Naive B cell (primary cell): ENCODE measurements at places on chromosomes 16 and 17.

DNA sequence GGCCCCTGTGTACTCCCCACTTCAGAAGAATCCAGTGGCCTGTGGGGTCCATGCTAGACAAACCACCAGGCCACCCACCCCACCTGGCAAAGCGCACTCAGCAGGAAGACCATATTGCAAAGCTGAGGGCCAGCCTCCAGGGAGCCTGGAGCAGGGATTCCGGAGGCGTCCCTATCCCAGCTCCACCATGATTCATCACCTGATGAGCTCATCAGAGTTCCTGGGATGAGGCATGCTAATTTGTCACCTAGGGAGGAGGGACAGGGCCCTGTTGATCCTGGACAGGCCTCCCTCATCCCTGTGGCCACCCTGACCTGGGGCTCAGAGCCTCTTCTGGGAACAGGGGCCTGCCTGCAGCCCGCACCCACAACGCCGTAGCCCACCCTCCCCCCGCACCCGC is 131.6 kb upstream of the PLCG2 start:
- H3K27me3 ChIP-seq = no peaks in the 10 kb centered on the region
- H3K4me1 ChIP-seq = peaks cover 43% of the 10 kb centered on the region
- DNase-seq = no peak

DNA sequence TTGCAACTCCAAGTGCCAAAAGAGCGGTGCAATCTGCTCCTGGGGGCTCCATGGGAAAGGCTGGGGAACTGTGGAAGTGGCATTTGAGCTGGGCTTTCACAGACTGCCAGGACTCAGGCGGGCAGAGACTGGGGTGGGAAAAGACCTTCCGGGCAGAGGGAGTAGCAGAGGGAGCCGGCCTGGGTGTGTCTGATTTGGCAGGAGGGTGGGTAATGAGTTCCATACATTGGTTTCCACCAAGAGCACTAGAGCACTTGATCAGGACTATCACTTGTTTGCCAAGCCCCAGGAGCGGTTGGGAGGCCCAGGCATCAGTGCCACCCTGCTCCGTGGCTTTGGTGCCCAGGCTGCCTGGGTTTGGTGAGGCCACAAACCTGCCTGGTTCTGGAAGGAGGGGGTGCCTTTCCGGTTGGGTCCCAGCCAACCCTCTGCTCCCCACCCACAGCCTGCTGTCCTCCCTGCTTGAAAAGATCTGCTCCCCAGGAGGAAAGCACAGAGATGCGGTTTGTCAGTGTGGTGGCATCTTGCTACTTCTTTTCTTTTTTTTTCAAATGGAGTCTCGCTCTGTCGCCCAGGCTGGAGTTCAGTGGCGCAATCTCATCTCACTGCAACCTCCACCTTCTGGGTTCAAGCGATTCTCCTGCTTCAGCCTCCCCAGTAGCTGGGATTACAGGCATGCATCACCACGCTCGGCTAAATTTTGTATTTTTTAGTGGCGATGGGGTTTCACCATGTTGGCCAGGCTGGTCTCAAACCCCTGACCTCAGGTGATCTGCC is 3.5 kb upstream of the TRIM47 start:
- peaks cover 21% of the 10 kb centered on the region for H3K27me3 ChIP-seq
- H3K27ac ChIP-seq = no peak overlapping the region
- peaks cover 12% of the 10 kb centered on the region for H3K4me1 ChIP-seq
- no peaks in the 10 kb centered on the region for H3K36me3 ChIP-seq
- no peak overlapping the region for H3K4me3 ChIP-seq

GRCh38 chr17:47873200-47874090 is 22.5 kb upstream of the SP6 start:
- no peak for DNase-seq
- H3K27me3 ChIP-seq = peaks cover 77% of the 10 kb centered on the region
- H3K4me1 ChIP-seq = peaks cover 5% of the 10 kb centered on the region
- H3K27ac ChIP-seq = no peak overlapping the region

DNA sequence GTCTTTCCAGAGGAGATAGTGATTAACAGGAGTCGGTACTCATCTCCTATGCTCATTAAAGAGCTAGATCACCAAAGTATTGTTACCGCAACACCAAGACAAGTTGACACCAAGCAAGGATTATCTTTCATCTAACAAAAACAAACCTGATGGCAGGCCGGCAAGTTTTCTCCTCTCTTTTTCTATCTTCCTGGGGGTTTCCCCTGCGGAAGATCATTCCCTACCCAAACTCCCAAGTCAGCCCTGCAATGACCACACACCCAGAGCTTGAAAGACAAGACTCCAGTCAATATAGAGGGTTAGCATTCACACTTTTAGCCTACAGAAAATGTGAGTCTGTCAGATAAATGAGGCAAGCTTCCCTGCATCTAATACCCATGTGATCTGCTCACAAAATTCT is 312.1 kb downstream of the SOX9 start:
- no peaks in the 10 kb centered on the region for H3K4me1 ChIP-seq
- H3K27ac ChIP-seq = no peak overlapping the region
- H3K4me3 ChIP-seq = no peak overlapping the region
- H3K36me3 ChIP-seq = no peaks in the 10 kb centered on the region
- no peak for DNase-seq
- H3K27me3 ChIP-seq = no peaks in the 10 kb centered on the region

GRCh38 chr16:31016018-31016417 is 5.6 kb upstream of the STX1B start:
- no peak for DNase-seq
- H3K27ac ChIP-seq = no peak overlapping the region
- H3K4me3 ChIP-seq = no peak overlapping the region
- H3K27me3 ChIP-seq = peaks cover 30% of the 10 kb centered on the region
- peaks cover 6% of the 10 kb centered on the region for H3K36me3 ChIP-seq
- peaks cover 18% of the 10 kb centered on the region for H3K4me1 ChIP-seq

GRCh38 chr17:54789101-54789880 is 111.4 kb upstream of the TOM1L1 start:
- no peak for DNase-seq
- H3K4me3 ChIP-seq = no peak overlapping the region
- H3K4me1 ChIP-seq = no peaks in the 10 kb centered on the region
- H3K36me3 ChIP-seq = no peaks in the 10 kb centered on the region
- H3K27ac ChIP-seq = no peak overlapping the region
- H3K27me3 ChIP-seq = no peaks in the 10 kb centered on the region

DNA sequence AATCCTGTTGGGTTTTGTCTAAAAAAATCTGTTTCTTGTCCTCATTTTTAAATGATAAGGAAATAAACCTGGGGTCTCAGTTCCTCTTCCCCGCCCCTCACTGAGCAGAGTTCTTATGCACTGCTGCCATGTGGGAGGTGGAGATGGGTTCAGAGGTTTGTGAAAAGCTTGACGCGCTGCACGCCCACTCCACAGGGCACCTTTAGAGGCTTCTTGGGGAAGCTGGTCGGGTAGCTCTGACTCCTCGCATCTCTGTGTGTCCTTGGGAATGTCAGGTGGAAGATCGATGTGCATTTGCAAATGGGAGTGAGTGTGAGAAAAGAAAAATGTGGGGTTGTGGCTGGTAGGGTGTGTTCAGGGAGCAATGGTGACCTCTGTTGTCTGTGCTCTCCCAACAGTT is 4.7 kb upstream of the ZNHIT3 start:
- DNase-seq = no peak
- peaks cover 4% of the 10 kb centered on the region for H3K36me3 ChIP-seq
- no peak overlapping the region for H3K27ac ChIP-seq
- H3K27me3 ChIP-seq = peaks cover 26% of the 10 kb centered on the region
- peak overlapping the region; percentile 57 for H3K4me3 ChIP-seq
- peaks cover 16% of the 10 kb centered on the region for H3K4me1 ChIP-seq

- H3K4me3 ChIP-seq = no peak overlapping the region
- no peaks in the 10 kb centered on the region for H3K27me3 ChIP-seq
- H3K4me1 ChIP-seq = no peaks in the 10 kb centered on the region
- H3K27ac ChIP-seq = no peak overlapping the region
- H3K36me3 ChIP-seq = peaks cover 7% of the 10 kb centered on the region
These were observed 30.4 kb upstream of the CRISPLD2 start for GRCh38 chr16:84789431-84789830.

GRCh38 chr17:16474012-16474725 is 17.8 kb downstream of the LRRC75A start:
- no peaks in the 10 kb centered on the region for H3K36me3 ChIP-seq
- H3K27me3 ChIP-seq = no peaks in the 10 kb centered on the region
- H3K4me3 ChIP-seq = no peak overlapping the region
- peaks cover 4% of the 10 kb centered on the region for H3K4me1 ChIP-seq
- DNase-seq = no peak
- H3K27ac ChIP-seq = no peak overlapping the region

- H3K4me1 ChIP-seq = peaks cover 50% of the 10 kb centered on the region
- H3K36me3 ChIP-seq = no peaks in the 10 kb centered on the region
- H3K4me3 ChIP-seq = no peak overlapping the region
- no peak overlapping the region for H3K27ac ChIP-seq
- no peaks in the 10 kb centered on the region for H3K27me3 ChIP-seq
These were observed 70.4 kb downstream of the KSR1 start for GRCh38 chr17:27526604-27527002.

GRCh38 chr16:85401917-85402766 is 211.0 kb upstream of the GSE1 start:
- no peaks in the 10 kb centered on the region for H3K36me3 ChIP-seq
- H3K4me3 ChIP-seq = no peak overlapping the region
- no peak overlapping the region for H3K27ac ChIP-seq

DNA sequence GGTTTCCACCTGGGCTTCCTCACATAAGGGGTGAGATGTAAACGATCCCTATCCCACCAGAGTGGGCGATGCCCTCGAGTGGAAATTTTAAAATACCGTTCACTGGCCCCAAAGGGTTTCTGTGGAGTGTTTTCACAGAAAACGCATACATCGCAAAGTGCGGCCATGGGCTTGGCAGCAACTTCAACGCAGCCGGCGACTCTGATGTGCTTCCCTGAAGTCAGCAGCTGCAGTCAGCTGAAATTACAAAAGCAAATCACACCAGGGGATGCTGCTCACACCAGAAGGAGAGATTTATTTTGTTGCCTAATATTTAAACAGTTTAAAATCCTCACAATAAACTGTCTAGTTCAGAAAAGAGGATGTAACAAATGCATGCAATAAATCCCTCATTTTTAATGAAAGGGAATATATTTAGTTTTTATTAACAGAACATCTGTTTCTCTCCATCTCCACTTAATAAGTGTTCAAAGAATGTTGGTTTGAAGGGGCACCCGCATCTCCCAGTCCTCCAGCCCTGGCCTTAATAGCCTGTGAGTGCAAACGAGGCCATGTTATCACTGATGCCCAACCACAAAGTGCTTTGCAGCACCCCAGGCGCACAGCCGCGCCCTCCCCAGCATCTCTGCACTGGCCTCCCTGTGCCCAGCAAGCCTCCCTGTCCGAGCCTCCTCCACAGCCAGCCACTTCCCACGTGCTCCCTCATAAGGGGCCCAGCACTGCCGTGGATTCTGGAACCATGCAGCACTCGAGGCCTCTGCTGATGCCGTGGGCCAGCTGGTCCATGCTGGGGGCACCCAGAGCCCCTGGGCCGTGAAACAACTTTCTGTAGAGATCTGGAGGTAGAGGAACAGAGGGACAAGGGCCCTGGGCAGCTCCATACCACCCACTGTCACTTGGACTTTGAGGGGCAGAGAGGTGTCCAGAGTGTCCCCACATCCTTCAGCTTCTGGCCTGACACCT is 17.3 kb upstream of the XYLT2 start:
- H3K4me1 ChIP-seq = peaks cover under 1% of the 10 kb centered on the region
- H3K27ac ChIP-seq = no peak overlapping the region
- H3K36me3 ChIP-seq = no peaks in the 10 kb centered on the region
- peaks cover 4% of the 10 kb centered on the region for H3K27me3 ChIP-seq
- DNase-seq = no peak

DNA sequence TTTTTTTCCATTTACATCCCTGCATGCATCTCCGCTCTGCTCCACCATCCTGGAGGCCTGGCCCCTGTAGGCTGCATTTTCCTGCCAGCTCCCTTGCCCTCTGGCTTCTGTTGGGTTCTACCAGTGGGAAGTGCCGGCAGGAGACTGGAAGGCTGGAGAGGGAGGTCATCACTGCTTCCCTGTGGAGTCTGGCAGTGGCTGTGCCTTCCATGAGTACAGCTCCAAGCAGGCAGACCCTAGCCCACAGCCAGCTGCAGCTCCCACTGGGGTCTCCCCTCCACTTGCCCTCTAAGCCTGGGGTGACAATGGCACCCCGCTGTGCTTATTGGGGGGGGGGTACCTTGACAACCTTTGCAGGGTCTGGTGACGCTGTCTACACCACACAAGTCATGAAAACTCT is 37.3 kb downstream of the MMP15 start:
- no peak overlapping the region for H3K4me3 ChIP-seq
- H3K4me1 ChIP-seq = no peaks in the 10 kb centered on the region
- no peak overlapping the region for H3K27ac ChIP-seq

- H3K4me1 ChIP-seq = peaks cover 26% of the 10 kb centered on the region
- peak overlapping the region; percentile 23 for H3K4me3 ChIP-seq
- no peaks in the 10 kb centered on the region for H3K36me3 ChIP-seq
- DNase-seq = peak; percentile 7
These were observed 39.3 kb upstream of the MAP2K6 start for GRCh38 chr17:69375229-69375628.

DNA sequence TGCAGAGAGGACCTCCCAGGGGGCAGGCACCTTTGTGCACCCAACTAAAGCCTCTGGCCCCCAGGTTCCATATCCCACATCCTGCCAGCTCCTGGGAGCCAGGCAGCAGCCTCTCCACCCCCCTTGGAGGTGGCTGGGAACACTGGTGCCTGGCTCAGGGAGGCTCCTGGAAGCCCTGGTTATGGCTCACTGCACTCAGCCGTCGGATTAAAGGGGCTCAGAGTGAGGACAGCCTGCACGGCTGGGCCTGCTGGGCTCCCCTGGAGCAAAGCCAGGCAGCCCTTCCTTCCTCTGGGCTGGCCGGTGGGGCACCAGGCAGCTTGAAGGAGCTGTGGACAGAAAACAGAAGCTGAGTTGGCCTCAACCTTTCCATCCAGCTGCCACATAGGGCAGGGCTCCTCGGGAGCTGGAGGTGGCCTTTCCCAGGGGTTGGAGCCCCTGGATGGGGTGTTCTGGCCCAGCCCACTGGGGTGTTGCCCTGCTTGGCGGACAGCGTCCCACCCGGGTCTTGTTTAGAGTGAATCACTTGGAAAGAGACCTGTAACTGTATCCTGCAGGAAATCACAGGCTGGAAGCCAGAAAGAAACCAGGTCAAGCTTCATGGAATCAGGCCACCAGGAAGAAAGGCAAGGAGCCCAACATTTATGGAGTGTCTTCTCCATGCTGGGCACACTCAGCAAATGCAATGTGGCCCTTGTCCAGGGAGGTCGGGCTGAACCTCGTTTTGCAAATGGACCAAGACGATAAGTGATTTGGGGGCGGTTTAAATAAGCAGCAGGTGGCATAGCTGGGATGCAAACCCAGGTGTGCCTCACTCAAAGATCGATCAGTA is 253.3 kb downstream of the SOX9 start:
- DNase-seq = no peak
- H3K27ac ChIP-seq = no peak overlapping the region
- no peak overlapping the region for H3K4me3 ChIP-seq
- H3K27me3 ChIP-seq = no peaks in the 10 kb centered on the region
- H3K36me3 ChIP-seq = no peaks in the 10 kb centered on the region
- H3K4me1 ChIP-seq = no peaks in the 10 kb centered on the region
